Uterine smooth muscle cell (primary cell): ENCODE measurements at places on chromosomes 2 and 18. TPM values are rescaled to one million over a fixed set of nuclear protein-coding genes. Genes with fewer than 3 reads are reported as not detected.

TUBA4B gene
- total RNA-seq: 0.11 TPM in 1 of 2 replicates, not detected in the other

ALLC gene
- 0.25 TPM in 1 of 2 replicates, not detected in the other for total RNA-seq

BOK gene
- 10.6 and 13.6 TPM in 2 replicates for total RNA-seq

NPPC gene
- 1.3 TPM in 1 of 2 replicates, not detected in the other for total RNA-seq

C2orf66 gene
- total RNA-seq: under 0.01 and 0.12 TPM in 2 replicates

SNED1 gene
- 4.5 and 7.5 TPM in 2 replicates for total RNA-seq

RGPD4 gene
- total RNA-seq: not detected in 2 replicates

SERPINB4 gene
- not detected in 2 replicates for total RNA-seq

ALK gene
- total RNA-seq: under 0.01 TPM in 1 of 2 replicates, not detected in the other

ILKAP gene
- total RNA-seq: 22.8 and 26.9 TPM in 2 replicates

CRYGB gene
- not detected in 2 replicates for total RNA-seq

RNU2-63P gene
- total RNA-seq: 23.4 TPM in 1 of 2 replicates, not detected in the other

SLC4A5 gene
- total RNA-seq: 0.25 and 0.44 TPM in 2 replicates

CD226 gene
- 0.44 and 0.50 TPM in 2 replicates for total RNA-seq

TLX2 gene
- total RNA-seq: not detected in 2 replicates

PDK1 gene
- total RNA-seq: 25.9 and 26.4 TPM in 2 replicates

GREB1 gene
- total RNA-seq: 1.8 and 3.0 TPM in 2 replicates

RAPGEF4 gene
- 0.44 and 1.00 TPM in 2 replicates for total RNA-seq

FZD7 gene
- 29.1 and 33.4 TPM in 2 replicates for total RNA-seq

TANC1 gene
- total RNA-seq: 12.4 and 27.7 TPM in 2 replicates

CPS1 gene
- total RNA-seq: 12.2 and 21.2 TPM in 2 replicates

IL36G gene
- not detected in 2 replicates for total RNA-seq

PLCL1 gene
- 0.77 and 1.9 TPM in 2 replicates for total RNA-seq

REG3A gene
- total RNA-seq: not detected in 2 replicates

CFC1 gene
- not detected in 2 replicates for total RNA-seq

SOCS6 gene
- 51.1 and 57.6 TPM in 2 replicates for total RNA-seq

DPYSL5 gene
- total RNA-seq: not detected in 2 replicates

MATN3 gene
- total RNA-seq: 2.8 and 2.9 TPM in 2 replicates

TRIM43 gene
- total RNA-seq: not detected in 2 replicates

ALKAL2 gene
- total RNA-seq: not detected in 2 replicates

NPAS2 gene
- total RNA-seq: 7.2 and 14.4 TPM in 2 replicates

LRRTM4 gene
- not detected in 2 replicates for total RNA-seq

DLGAP1 gene
- total RNA-seq: 0.12 and 0.33 TPM in 2 replicates

ALS2 gene
- total RNA-seq: 33.2 and 35.1 TPM in 2 replicates

ENOSF1 gene
- total RNA-seq: 31.5 and 32.5 TPM in 2 replicates

CYP26B1 gene
- total RNA-seq: 0.33 and 0.37 TPM in 2 replicates

DSC3 gene
- total RNA-seq: 0.12 and 0.22 TPM in 2 replicates

KIF5C gene
- total RNA-seq: 0.66 and 0.87 TPM in 2 replicates
